ENCODE measurements at places on chromosomes 7 and 10.
A peak's percentile ranks its signal among the peaks of the same experiment; 100 is the strongest.

DNA sequence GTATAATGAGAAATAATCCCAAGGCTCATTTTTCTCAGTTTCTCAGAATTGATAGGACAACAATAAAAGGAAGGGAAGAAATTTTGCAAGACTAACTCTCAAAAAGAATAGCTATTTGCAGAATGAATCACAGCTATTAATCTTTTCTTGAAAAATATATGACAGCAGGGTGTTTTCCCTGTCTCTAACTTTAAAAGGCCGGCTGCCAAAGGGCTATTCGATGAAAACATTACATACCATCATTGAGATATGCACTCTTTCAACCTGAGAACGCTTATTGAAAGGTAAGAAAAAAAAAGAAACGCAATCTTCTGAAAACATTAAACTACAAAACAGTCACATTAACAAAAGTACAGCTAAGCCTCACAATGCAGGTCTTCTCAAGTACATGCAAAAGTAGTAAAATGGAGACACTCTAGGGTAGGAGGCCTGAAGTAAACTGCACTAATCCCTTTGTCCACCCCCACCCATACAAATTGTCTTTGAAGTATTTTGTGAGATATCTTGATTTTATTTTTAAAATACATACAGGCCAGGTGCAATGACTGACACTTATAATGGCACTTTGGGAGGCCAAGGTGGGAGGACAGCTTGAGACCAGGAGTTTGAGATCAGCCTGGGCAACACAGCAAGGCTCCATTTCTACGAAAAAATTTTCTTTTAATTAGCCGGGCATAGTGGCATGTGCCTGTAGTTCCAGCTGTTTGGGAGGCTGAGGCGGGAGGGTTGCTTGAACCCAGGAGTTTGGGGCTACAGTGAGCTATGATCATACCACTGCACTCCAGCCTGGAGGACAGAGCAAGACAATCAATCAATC is 83.0 kb downstream of the PARD3 start:
- no peak for DNase-seq

GRCh38 chr10:114311023-114311422 is 72.0 kb downstream of the VWA2 start:
- DNase-seq, result no peak

DNA sequence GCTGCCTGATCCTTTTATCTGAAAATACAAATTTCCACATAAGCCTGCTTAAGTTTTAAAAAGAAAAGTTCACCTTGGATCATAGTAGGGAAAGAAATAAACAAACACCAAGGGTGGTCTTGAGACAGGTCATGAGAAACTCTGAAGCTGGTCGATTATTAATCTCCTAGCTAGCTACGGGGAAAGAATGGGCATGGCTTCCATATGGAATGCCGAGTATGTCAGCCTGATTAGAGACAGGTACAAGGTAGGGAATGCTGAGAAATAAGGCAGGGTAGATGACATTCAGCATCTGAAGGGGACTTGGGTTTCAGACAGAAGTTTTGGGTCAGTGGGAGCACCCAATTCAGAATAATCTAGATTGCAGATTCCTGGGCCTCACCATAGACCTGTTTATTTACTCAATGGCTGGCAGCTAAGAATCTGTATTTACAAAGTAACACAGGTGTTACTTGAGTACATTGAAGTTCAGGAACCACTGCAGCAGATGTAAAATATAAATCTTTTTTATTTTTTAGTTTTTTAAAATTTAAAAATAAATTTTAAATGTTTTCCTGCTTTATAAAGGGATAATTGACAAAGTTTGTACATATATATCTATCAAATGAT is 49.0 kb downstream of the SCIN start:
- no peak for DNase-seq

DNA sequence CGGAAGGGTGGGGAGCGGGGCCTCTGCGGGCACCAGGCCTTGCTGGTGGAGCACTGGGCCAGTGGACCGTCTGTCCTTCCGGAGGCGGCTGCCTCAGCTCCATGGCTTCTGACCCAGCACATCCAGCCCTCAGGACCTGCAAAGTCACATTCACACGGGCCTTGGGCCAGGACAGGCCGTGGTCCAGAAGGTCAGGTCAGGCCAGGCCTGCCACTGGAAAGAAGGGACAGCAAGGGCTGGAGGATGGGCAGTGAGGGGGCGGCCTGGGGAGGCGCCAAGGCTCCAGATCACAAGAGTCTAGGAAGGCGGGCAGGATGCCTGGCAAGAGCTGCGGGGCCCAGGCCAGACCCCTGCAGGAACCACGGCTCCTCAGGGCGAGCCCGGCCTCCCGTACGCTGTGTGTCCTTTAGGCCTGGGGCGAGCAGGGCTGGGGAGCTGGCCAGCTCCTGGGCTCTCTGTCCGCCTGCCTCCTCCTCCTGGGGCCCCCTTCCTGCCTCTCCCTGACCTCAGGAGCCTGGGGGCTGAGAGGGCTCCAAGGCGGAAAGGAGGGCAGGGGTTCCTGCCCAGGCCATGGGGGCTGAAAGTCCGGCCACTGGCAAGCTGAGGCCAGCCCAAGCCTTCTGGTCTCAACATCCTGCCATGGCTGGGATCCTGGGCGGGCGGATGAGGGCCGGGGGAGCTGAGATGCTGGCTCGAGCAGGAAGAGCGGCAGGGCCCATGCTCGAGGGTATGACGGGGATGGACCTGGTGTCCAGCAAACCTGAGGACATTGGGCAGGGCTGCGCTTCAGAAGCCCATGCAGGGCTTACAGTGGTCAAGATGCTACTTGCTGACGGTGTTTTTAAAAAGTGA is 225.8 kb downstream of the ELFN1 start:
- peak; percentile 91 for DNase-seq

GRCh38 chr7:79293655-79294142 is 159.8 kb downstream of the MAGI2 start:
- no peak for DNase-seq

- DNase-seq, result no peak
Measured at GRCh38 chr7:8325067-8325466, 63.1 kb upstream of the ICA1 start.

DNA sequence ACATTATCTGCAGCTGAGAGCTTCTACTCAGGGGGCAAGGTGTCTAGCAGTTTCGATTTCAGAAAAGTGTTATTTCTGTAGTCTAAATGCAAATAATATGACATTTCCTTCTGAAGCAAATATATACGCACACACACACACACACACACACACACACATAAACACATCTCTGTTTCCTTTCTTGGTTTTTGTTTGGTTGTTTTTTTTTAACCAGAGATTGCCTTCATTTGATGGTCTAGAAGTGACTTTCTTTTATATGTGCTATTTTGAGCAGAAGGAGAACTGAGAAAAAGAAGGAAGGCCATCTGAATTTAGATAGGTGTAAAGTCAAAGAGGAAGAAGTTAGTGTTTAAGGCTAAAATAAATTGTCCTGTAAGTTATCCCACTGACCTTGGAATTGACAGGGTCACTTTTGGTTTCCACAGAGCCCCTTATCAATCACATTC is 142.2 kb downstream of the TRIL start:
- no peak for DNase-seq

- no peak for DNase-seq
Measured at GRCh38 chr10:101901340-101901739, 57.7 kb upstream of the KCNIP2 start.

DNA sequence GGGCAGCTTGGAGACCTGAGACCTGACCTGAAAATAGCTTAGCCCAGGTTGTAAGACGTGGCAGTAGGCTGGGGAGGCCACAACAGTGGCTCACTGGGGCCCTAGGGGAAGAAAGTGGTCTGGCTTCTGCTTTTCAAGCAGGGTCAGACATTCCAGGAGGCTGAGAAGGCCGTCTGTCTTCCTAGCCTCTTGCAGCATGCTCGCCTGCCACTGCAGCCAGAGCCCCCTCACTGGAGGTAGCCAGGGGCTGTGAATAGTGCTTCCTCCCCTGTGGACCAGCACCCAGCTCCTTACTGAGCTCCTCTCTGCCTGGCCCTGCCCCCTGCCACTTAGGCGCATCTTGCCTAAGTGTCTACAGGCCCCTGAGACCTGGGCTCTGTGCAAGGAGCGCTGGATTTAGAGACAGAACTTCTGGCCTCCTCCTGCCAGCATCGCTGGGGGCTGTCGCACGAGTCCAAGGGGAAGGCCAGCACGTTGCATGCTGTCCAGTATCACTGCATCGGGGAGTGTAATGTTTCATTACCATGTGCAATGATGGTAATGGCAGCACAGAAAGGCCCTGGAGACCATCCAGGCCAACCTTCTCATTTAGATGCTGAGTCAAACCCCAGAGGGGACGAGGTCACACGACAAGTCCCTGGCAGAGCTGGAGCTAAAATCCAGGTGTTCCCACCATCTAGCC is 12.7 kb downstream of the ZMIZ1 start:
- peak; percentile 60 for DNase-seq

DNA sequence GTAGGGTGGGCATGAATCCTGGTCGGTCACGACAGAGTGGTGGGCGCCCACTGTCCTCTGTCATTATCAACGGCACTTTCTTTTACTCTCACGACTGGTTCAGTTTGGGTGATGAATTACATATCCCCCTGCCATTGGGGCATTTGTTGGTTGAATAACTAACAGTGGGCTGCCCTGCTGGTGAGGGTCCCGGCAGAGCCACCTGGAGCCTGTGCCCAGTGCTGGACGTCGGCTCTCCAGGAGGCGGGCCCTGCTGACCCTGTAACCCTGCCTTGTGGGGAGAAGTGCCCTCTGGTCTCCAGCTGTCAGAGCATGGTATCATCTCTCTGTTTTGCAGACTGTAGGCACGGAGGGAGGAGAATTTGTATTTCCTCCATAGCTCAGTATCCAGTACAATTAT is 199.1 kb downstream of the GLRX3 start:
- DNase-seq, result no peak

- DNase-seq, result no peak
Measured at GRCh38 chr10:86594535-86594934, 59.8 kb upstream of the OPN4 start.

- peak; percentile 69 for DNase-seq
Measured at GRCh38 chr7:150451097-150451793, 815 bp downstream of the GIMAP8 start.

DNA sequence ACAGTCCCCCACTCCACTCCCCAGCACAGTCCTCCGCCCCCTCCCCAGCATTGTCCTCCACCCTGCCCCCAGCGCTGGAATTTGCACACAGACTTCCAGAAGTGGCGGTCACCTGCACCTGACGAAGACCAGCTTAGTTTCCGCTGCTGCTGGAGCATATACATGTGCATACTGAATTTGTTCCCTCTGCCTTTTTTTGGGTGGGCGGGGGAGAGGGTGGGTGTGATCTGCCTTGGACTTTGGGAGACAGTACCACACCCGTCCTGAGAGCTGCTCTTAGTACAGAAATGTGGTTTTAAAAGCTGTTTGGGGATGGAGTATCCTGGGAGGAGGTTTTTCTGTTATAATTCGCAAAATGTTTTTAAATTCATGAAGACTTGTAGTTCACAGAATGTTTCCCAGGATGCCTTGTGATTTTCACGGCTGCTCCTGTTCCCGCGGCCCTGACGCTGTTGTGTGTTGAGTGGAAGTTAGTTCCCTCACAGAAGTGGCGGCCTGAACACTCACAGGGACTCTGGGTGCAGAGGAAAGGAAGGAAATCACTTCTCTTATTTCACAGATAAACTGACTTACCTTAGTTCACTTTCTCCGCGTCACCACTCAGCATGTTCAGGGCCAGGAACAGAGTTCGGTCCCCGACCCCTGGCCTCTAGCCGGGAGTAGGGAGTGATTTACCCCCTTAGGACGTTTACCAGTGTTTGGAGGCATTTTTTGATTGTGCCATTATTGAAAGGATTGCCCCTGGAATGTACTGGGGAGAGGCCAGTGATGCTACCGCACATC is 18.6 kb downstream of the PFKP start:
- no peak for DNase-seq

GRCh38 chr7:135879233-135879632 is 97.9 kb downstream of the MTPN start:
- DNase-seq, result no peak
